ENCODE measurements at places on chromosomes 7 and 10. TPM values are rescaled to one million over a fixed set of nuclear protein-coding genes. Genes with fewer than 3 reads are reported as not detected.

Gene AKR1C1
- 13.1 TPM for polyA plus RNA-seq

Gene IQUB
- polyA plus RNA-seq = 7.8 TPM

Gene ENTPD1
- 19.7 TPM for polyA plus RNA-seq

Gene AKR1D1
- polyA plus RNA-seq = 0.13 TPM

Gene ADAM8
- 4.0 TPM for polyA plus RNA-seq

Gene LMOD2
- not detected for polyA plus RNA-seq

Gene CYP3A4
- 0.20 TPM for polyA plus RNA-seq

Gene TMEM140
- 37.2 TPM for polyA plus RNA-seq

Gene CD36
- polyA plus RNA-seq = 22.6 TPM

Gene KIF11
- 26.6 TPM for polyA plus RNA-seq

Gene GOLGA7B
- 0.45 TPM for polyA plus RNA-seq

Gene GPER1
- 6.7 TPM for polyA plus RNA-seq

DNA sequence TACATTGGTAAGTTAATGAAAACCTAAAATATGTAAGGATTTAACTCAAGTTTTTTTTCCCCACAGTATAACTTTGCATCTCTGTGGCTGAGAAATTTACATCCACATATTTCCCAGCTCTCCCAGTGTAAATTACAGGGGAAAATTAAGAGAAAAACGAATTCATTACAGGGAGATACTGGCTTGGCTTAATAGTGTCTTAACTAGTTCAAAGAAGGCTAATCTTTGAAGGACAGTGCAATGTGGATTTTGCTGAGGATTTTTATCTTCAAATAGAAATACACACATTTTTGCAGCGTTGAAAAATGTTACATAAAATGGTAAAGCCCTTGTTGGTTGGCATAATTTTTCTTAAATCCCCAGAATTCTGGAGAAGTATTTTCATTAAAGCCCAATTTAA, 1.5 kb downstream of the CBX3 start:
- no peak for DNase-seq

GRCh38 chr10:70970830-70971229, 82.5 kb upstream of the PCBD1 start:
- no peak for DNase-seq

DNA sequence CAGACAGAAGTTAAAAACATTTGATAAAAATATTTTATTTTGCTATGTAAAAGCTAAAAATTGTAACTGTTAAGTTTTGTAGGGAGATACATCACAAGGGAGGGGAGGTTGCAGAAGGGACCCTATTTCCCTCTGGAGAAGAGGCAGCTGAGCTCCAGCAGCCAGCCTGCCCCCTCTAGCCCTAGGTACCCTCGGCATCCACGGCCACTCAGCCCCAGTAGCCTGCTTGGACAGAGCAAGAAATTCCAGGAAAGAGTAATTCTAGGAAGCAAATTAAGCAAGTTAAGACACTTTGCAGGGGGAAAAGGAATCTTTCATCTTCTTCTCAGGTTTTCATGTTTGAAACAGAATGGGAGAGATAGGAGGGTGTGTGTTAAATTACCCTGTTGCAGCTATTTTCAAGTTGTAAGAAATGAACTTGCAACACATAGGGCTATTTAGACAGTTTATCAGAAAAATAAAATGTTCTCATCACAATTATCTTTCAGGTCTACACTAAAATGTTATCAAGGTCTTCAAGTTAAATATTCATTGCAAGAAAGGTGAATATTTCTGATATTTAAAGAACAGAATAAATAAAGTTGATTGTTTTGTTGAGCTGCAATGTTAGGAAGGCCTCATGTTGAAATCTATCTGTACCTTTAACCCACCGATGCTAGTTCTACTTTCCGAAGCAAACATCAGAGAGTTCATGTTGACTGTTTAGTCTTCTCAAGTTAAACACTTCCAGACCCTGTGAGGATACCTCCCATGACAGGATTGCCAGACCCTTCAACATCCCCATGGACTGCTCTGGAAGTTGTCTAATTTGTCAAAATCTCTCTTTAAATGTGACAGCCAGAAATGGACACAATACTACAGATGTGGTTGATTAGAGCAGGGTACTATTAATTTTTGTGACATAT, 5.5 kb downstream of the SGCE start:
- DNase-seq = no peak

GRCh38 chr7:130013241-130013640, 37.9 kb downstream of the ZC3HC1 start:
- no peak for DNase-seq

DNA sequence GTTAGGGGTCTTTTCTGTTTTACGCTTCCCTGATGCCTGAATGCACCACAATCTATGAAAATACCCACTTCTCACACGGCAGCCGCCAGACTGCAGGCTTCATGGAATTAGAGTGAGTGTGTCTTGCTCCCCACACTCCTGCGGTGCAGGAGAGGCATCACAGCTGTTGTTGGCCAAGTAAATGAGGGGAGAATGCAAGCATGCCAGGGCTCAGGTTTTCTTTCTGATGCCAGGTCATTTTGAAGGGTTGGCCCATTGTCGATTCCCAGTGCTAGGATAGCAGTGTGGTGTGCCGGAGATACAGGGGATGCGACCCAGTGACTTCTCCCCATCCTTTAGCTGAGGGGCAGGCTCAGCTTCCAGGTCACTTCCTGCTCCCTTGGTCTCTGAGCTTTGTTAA, 16.3 kb downstream of the CXCL12 start:
- DNase-seq = no peak

DNA sequence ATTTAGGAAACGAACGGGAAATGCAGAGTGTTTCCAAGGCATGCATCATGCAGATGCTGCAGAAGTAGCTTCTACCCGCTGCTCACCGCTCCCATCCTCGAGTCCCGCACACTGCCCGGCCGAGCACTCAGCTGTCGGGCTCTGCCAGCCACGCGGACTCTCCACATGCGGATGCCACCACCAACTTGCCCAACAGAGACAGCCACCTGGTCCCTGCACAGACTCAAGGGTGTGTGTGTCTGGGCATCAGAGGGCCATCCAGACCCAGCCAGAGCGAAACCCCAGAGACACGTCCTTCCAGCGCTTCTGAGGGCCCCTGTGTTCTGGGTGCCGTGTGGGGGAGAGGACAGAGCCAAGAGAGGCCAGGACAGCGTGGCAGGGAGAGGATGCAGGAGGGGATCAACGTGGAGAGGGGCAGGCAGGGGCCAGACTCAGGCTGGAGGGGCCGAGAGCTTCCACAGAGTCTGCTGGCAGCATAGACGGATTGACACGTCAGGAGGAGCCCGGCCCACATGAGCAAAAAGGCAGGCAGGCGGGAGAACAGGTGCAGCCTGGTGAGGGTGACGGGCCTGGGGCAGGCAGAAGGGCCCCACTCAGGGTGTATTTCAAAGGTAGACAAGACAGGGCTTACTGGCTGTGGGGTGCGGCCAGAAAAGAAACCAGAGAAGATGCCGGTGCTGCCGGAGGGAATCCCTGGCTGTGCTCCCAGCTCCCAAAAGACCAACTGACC, 18.3 kb downstream of the GPER1 start:
- DNase-seq = no peak

DNA sequence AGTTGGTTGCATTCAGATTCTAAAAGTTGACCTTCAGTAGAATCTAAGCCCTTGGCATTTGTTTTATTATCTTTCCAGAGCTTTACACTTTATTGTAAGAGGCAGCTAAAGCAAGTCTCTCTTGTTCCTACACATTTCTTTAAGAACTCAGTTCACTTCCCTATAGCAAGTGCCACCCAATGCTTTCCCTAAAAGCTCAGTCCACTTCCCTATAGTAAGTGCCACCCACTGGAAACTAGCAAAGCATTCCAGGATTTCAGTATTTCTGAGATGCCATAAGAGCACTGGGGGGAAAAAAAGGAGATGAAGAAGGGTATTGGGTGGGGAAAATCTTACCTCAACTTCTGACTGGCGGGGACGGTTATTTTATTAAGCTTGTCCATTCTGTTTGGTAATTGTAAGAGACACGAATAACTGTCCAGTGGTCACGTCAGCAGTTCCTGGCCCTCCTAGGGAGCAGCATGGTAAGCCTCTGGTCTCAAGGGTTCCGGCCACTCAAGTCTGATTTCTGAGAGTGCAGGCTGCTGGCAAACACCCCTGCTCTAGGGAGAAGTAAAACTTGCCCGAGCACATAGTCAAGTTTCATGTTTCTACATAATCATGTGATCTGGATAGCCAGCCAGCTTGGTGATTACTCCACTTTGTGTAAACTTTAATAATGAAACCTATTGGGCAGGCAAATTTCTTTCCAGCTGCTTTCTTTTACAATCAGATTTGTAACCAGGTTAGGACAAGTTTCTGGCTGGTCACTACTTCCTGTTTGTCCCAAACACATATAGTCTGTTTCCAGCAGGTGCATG, at the start of gene BLNK:
Gene BLNK (minus strand): TSS at position 554 of the 800 bp plus-strand sequence. CDS start 171 bp downstream, at position 383.
- DNase-seq = peak; percentile 67

GRCh38 chr10:60253484-60253883, 136.2 kb downstream of the ANK3 start:
- DNase-seq = no peak

DNA sequence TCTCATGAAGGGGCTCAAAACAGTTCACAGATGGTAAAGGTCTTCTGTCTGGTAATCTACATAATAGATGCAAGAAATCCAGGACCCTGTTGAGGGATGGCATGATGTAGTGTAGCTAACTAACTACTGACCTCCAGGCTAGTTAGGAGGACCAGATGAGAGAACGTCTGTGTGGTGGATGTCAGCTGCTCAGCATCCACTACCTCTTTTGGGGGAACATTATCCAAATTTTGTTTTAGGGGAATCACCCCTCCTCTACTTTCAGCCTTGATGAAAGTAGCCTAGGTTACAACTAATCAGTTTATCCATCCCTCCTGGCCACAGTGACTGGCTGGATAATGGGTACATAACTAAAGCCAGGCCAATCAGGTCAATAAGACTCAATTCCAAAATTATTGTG, 246.0 kb downstream of the RNLS start:
- DNase-seq = no peak

DNA sequence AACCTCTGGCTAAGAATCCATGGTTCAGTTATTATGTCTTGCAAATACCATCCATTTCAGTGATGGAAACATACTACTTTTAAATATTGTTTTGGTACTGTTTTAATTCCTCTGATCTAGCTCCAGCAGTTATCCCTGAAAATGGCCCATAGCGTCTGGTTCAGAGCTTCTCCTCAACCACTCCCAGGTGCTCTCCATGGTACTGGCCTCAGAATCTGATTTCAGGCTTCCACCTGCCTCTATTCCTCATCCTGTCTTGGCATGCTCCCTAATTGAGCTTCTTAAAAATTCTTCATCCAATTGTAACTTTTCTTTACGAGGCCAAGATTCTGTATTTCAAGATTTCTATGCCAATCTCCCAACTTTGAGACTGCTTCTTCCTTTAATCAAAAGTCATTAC, 236.3 kb downstream of the HTR7 start:
- DNase-seq = no peak

- no peak for DNase-seq
Measured at GRCh38 chr7:70355198-70356020, 757.1 kb downstream of the AUTS2 start.

DNA sequence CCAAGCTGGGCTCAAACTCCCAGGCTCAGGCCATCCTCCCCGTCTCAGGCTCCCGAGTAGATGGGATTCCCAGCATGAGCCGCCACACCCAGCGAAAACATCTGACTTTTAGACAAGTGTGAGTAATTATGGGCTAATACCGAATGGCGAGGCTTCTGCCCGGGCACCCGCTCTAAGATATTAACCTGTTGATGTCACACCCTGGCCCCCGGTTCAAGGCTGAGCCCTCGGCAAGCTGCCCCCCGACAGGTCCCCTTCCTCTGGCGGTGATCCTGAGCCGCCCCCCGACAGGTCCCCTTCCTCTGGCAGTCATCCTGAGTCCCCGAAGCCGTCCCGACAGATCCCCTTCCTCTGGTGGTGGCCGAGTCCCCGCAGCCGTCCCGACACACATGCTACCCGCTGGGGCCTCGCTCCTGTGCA, 5.2 kb downstream of the PSMG3 start:
- no peak for DNase-seq

DNA sequence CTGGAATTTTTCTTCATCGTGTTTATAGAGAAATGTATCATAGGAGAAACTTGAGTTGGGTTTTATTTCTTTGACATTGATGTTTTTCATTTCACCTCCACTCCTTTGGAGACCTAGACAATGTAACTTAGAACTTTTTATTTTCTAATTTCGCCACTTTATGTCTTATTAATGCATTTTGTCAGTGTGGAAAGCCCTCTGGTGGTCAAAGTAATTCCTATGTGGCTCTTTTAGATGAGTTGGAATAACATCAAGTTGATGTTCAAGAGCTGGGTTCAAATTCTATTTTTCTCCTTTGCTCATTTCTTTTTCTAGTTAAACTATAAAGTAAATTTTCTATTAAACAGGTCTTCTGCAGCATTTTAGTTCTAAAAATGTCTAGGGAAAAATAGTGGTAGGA, 478.6 kb downstream of the LRMDA start:
- DNase-seq = no peak

DNA sequence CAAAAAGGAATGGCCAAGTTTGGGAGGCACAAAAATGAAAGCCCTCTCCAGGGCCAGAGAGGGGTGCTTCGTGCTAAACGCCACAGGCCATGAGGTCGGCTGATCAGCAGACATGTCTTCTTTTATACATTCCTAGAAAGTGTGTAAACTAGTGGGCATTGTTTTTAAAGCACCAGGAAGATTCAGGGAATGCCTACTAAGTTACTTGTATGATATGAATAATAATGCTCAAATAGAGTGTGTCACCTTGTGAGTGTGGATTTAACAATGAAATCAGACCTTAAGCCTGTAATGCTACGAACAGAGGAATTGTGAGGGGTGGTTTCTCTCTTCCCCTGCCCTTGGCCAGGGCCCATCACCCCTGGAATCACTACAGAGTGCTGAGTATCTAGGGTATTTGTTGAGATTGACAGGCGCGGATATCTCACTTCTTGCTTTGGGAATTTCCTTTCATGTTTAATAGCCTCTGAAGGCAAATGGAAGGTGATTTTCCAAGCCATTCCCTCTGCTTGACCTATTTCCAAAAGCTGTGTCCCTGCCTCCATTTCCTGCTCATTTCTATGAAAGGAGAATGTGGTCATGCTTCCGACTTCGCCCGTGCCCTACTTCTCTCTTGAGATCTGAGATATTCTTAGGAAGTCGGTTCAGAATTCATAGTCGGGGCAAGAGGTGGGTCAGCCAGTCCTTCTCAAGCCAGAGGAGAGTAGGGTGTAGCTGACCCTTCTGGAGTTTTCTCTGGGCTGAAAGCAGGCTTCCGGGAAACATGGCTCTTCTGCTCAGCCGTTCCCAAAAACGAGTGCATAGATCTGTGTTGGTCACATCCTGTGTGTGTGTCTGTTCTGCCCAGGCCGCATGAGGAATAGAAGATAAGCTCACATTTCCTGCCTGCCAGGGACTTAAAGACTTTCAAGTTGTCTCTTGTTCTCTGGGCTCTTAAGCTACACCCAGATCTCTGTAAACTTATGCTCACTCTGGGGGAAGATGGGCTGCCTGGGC, 167.8 kb upstream of the ITGB1 start:
- no peak for DNase-seq

DNA sequence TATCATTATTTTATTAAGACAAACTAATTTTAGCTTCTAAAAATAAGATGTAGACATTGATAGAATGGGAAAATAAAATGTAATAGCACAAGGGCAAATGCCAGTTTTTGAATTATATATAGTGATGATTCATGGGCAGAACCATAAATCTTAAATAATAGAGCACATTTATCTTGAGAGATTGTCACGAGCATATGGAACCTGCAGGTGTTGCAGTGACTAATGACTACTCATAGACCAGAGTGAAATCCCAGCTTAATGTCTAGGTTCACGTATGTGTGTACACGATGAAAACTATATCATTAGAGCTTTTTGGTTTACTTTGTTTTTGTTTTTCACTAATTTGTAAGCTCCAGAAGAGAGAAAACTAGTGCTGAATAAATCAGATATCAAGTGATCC, 150.2 kb upstream of the CACNA2D1 start:
- no peak for DNase-seq

- no peak for DNase-seq
Measured at GRCh38 chr10:661597-662222, 27.8 kb downstream of the DIP2C start.

GRCh38 chr10:117370205-117370604, 5.0 kb downstream of the PDZD8 start:
- DNase-seq = no peak

All from renal pelvis (tissue), 12 donors.